ENCODE measurements at places on chromosomes 5 and 9.

- no peak for DNase-seq
Observed at GRCh38 chr5:176440927-176441706, 7.1 kb upstream of the FAF2 start.

- DNase-seq, result no peak
Observed at GRCh38 chr5:31641575-31641974, 2.6 kb downstream of the PDZD2 start.

GRCh38 chr9:88826771-88827181 is 164.5 kb upstream of the S1PR3 start:
- no peak for DNase-seq

GRCh38 chr5:106417163-106417562 is 1253.6 kb downstream of the EFNA5 start:
- no peak for DNase-seq

DNA sequence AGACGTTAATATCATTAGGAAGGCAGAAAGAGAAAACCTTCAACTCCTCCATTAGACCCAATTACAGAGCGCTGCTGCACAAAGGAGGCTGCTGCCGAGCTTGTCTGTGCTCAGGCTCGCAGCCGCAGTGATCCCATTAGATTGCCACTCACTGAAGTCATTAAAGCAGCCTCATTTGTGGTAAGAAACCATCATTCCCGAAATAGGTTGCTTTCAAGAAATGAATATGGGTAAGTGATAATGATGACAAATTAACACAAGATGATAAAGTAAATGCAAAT is 137.2 kb downstream of the CAVIN4 start:
- DNase-seq, result no peak

GRCh38 chr9:126367616-126368015 is 41.0 kb downstream of the MVB12B start:
- no peak for DNase-seq

GRCh38 chr5:59065554-59065953 is 482.7 kb downstream of the RAB3C start:
- DNase-seq, result no peak

DNA sequence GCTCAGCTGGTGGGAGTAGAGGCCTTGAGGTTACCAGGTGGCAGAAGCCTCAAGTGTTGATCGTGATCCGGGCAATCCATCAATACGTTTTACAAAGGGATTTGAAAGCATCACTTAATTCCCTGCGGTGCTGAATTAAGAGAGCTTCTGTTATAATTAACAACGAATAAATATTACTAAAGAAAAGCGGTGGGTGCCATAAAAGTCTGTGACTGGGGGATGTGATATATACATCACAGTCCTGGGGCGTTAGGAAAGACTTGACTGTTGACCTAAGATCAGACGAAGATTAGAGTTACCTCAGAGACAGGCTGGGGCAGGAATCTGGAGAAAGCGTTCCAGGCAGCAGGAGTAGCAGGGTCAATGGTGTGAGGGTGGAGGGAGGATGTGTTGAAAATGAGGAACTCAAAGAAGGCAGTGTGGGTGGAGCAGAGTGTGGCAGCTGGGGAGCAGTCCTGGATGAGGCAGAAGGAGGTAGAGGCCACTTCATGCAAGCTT is 6.7 kb upstream of the C5orf63 start:
- no peak for DNase-seq

- no peak for DNase-seq
Observed at GRCh38 chr5:144177548-144177947, 6.9 kb downstream of the KCTD16 start.

GRCh38 chr5:65100911-65101631 is 332.3 kb downstream of the CWC27 start:
- DNase-seq, result peak; percentile 79

DNA sequence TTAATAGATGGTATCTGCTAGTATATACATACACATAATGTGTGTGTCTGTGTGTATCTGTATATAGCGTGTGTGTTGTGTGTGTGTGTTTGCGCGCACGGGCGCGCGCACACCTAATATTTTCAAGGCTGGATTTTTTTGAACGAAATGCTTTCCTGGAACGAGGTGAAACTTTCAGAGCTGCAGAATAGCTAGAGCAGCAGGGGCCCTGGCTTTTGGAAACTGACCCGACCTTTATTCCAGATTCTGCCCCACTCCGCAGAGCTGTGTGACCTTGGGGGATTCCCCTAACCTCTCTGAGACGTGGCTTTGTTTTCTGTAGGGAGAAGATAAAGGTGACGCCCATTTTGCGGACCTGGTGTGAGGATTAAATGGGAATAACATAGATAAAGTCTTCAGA is 757 bp downstream of the FXN start:
- no peak for DNase-seq

GRCh38 chr5:33807771-33808170 is 84.0 kb downstream of the ADAMTS12 start:
- DNase-seq, result no peak

DNA sequence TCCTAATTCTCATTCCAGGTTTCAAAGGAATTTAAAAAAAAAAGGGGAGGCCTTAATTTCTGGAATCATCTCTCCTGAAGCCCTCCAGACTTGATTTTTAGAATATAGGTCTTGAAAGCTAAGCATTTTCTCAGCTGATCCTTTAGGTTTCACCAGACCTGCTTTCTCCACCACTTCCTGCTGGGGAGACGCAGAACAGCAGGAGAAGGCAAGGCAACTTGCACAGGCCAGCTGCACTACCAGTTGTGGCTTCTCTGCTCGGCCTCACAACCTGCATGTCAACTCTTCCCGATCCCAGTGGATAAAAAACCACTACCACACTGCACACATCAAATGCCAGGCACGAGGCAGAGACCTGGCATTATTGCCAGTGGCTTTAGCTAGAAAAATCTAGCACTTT is 119.8 kb downstream of the SIL1 start:
- no peak for DNase-seq

- DNase-seq, result no peak
Observed at GRCh38 chr5:52842111-52842510, 54.4 kb downstream of the ITGA1 start.

- DNase-seq, result no peak
Observed at GRCh38 chr5:56305001-56305950, 72.1 kb upstream of the ANKRD55 start.

DNA sequence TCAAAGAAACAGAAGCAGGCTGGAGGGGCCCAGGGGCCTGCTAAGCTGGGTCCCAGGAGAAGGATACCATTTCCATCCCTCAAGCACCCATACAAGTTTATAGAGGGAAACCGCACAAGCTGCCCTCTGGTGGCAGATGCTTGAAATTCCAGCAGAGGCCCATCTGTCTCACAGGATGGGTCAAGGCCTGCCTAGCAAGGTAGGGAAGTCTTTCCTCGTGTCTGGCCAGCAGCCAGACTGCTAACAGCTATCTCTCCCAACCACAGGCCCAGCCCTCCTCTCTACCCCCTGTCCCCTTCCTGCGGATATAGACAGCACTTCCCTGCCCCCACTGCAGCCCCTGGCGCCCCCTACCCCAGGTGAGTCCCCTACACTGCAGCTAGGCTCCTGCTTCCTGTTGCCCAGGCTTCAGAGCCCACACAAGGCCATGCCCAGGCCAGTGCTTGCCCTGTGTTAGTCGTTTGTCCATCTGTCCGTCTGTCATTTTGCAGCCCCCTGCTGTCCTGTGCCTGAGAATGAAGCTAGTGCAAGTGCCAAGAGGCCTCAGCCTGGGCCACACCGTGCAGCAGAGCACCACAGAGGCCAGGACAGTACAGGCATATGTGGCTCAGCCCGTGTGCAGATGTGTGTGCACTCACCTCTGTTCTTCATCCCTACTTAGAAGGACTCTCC is 26.2 kb downstream of the TCF7 start:
- DNase-seq, result peak; percentile 75

DNA sequence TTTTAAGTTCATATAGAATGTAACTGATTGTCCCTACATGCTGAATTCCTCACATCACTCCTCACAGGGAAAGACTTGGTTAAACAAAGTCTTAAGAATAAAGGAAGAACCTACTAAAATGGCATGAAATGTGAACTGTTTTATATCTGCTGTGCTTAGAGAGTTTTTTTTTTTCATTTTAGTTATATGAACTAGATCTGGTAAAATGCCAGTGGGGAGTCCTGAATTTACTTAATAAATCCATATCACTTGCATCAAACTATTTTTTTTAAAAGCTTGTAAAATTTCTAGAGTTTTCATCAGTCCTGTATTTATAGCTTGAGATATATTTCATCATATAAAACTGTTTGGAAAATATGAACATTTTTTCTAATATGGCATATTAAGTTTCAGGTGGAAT is 1528.6 kb downstream of the EFNA5 start:
- DNase-seq, result no peak

- no peak for DNase-seq
Observed at GRCh38 chr5:31768046-31768445, 129.1 kb downstream of the PDZD2 start.

- no peak for DNase-seq
Observed at GRCh38 chr5:61805101-61805500, 473.0 kb downstream of the ZSWIM6 start.

GRCh38 chr9:136046554-136046920 is 48.6 kb downstream of the NACC2 start:
- DNase-seq, result no peak

- no peak for DNase-seq
Observed at GRCh38 chr5:133906303-133906702, 62.1 kb downstream of the C5orf15 start.

GRCh38 chr5:56786346-56786745 is 29.0 kb upstream of the MAP3K1 start:
- no peak for DNase-seq

DNA sequence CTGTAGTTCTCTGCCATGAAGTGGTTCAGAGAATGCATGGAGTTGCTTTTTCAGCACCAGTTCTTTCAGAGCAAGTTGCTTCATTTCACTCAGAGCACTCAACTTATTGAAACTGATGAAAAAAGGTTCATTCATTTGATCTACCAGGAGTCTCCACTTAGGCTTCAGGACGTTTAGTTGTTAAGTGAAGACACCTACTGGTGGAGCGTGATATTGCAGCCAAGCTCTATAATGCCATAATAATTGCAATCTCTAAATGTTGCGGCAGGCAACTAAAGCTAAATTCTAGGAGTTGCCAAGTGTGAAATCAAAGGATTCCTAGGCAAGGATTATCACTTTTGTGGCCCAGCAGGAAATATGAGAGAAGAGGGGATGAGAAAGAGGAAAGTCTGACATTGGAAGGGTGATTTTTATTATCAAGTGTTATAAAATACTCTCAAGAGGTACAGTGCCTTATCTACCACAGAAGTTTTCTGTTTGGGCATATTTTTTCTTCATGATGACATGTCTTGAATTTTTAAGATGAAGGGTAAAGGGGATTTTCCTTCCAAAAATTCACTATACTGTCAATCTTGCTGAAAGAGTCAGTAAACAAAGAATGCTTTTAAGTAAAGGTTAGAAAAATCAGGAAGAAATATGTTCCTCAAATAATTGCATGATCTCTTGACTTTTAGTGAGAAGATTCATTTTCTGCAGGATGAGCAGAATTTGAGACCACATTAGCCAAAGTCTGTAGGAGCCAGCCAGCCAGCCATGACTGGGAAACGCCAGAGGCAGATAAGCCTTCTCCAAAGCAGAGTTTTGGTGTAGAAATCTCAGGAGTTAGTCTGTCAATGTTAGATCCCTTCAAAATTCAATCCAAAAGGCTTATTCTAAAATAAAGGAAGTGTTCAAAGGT is 83.4 kb downstream of the SH3PXD2B start:
- DNase-seq, result no peak

GRCh38 chr9:136283291-136284235 is 20.3 kb downstream of the CCDC187 start:
- DNase-seq, result peak; percentile 86

DNA sequence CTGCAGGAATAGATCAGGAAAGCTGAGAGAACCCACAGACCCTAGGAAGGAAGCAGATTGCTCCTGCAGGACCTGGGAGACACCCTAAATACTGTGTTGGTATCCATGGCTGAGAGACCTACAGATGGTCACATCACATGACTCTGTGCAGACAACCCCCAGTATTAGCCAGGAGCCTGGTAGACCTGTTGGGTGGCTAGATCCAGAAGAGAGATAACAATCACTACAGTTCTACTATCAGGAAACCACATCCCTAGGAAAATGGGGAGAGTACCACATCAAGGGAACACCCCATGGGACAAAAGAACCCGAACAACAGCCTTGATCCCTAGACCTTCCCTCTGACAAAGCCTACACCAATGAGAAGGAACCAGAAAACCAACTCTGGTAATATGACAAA is 24.2 kb upstream of the MELK start:
- no peak for DNase-seq

- DNase-seq, result no peak
Observed at GRCh38 chr9:14616188-14616982, 76.8 kb downstream of the ZDHHC21 start.

- no peak for DNase-seq
Observed at GRCh38 chr5:125323613-125324012, 577.2 kb upstream of the ZNF608 start.

GRCh38 chr5:83428126-83428525 is 43.4 kb upstream of the VCAN start:
- DNase-seq, result no peak

DNA sequence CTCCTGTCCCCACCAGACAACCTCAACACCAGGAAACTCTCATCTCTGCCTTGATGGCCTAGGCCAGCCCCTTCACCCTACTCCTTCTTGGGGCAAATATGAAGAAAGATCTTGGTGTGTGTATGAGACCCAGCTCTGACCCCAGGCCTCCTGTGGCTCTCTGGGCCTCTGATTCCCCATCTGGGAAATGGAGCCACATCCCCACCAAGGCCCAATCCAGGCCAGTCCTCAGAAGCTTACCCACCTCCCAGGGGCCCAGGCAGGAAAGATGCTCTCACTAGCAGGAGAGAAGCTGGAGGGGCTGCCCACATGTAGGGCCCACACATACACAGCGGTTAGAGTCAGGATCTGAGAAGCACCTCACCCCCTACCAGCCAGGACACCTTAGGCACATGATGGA is 38.9 kb downstream of the BICD2 start:
- DNase-seq, result no peak

DNA sequence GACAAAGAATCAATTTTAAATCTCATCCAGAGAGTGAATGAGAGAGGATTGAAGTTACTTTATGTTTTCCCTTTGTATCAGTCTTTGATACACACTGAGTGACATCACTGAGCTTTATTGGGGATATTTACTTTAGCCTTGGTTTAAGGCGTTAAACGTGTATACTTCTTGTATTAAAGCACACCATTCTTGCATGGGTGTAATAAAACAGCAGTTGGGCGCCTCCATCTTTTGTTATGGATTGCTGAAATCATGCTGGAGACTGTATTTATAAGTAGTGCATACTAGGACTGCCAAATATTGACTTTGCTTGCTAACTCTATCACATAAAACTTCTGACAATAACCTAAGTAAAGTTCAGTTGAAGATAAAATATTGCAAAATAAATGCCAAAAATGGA is 1755.8 kb upstream of the WWC1 start:
- DNase-seq, result no peak

GRCh38 chr9:93207860-93208734 is 24.2 kb downstream of the WNK2 start:
- no peak for DNase-seq

- DNase-seq, result no peak
Observed at GRCh38 chr5:55454282-55454681, 80.5 kb downstream of the PLPP1 start.

GRCh38 chr9:34887841-34888240 is 70.2 kb upstream of the PHF24 start:
- DNase-seq, result no peak
